ENCODE measurements at places on chromosomes 12 and 14. TPM values are rescaled to one million over a fixed set of nuclear protein-coding genes. Genes with fewer than 3 reads are reported as not detected.

DNA sequence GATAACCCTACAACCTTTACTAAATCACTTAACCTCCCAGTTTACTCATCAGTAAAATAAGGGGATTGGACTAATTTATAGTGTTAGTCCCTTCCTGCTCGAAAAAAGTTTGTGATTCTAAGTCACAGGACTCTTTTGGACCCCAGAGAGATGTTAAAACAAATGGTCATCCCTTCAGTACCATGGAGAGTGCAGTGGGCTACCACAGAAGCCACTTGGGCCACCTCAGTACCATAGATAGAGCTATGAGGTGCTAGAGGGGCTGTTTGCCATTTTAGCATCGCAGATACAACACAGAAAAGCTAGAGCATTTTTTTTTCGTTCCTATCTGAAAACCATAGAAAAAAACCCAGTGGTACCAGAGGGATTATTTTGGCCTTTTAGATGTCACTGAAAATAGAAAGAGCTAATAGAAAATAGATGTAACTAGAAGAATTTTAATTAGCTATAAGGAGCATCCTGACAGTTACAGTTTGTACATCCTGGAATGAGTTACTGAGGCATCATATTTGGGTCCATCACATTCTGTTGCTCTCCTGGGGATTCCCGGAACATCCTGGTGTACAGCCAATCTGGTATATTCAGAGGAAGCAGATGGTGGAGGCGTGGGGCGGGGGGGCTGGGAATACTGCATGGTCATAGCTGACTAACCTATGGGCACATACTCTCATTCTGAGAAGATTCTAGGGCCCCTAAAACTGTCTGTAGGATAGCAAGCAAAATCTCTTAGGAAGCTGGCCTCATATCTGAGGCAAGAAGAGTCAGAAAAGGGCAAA lies 2.8 kb downstream of the ZNF219 start:
- peak overlapping the region; percentile 91 for H3K27ac ChIP-seq
- H3K27me3 ChIP-seq = no peaks in the 10 kb centered on the region
- H3K36me3 ChIP-seq = peaks cover 10% of the 10 kb centered on the region
- DNase-seq = peak; percentile 70

GRCh38 chr12:45351921-45352670 lies 136.2 kb downstream of the ANO6 start:
- H3K27me3 ChIP-seq = no peaks in the 10 kb centered on the region
- no peak overlapping the region for H3K27ac ChIP-seq
- DNase-seq = no peak
- H3K4me1 ChIP-seq = peaks cover 13% of the 10 kb centered on the region
- H3K4me3 ChIP-seq = no peak overlapping the region

SLC17A8 gene
- total RNA-seq = not detected

LTBR gene
- total RNA-seq = 6.8 TPM

DNA sequence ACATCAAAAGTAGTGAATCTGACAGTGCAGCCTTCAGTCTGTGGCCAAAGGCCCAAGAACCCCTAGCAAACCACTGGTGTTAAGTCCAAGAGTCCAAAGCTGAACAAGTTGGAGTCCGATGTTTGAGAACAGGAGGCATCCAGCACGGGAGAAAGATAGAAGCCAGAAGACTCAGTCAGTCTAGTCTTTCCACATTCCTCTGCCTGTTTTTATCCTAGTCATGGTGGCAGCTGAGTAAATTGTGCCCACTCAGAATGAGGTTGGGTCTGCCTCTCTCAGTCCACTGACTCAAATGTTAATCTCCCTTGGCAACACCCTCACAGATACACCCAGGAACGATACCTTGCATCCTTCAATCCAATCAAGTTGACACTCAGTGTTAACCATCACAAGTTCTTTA lies 1255.4 kb downstream of the LRFN5 start:
- H3K27me3 ChIP-seq = no peaks in the 10 kb centered on the region
- H3K27ac ChIP-seq = no peak overlapping the region
- no peak overlapping the region for H3K4me3 ChIP-seq
- peak; percentile 6 for DNase-seq

- H3K4me1 ChIP-seq = peaks cover 43% of the 10 kb centered on the region
- no peaks in the 10 kb centered on the region for H3K27me3 ChIP-seq
- H3K27ac ChIP-seq = peak overlapping the region; percentile 21
- H3K4me3 ChIP-seq = no peak overlapping the region
These were observed 18.5 kb upstream of the FOXN3 start for GRCh38 chr14:89435492-89435891.

GRCh38 chr14:30299915-30300314 lies 259.0 kb upstream of the G2E3 start:
- H3K27ac ChIP-seq = no peak overlapping the region
- no peaks in the 10 kb centered on the region for H3K4me1 ChIP-seq
- DNase-seq = no peak
- no peak overlapping the region for H3K4me3 ChIP-seq
- H3K27me3 ChIP-seq = no peaks in the 10 kb centered on the region
- no peaks in the 10 kb centered on the region for H3K36me3 ChIP-seq

GRCh38 chr12:131505561-131505960 lies 205.3 kb upstream of the SFSWAP start:
- DNase-seq = no peak
- no peaks in the 10 kb centered on the region for H3K4me1 ChIP-seq
- H3K36me3 ChIP-seq = no peaks in the 10 kb centered on the region
- H3K27me3 ChIP-seq = no peaks in the 10 kb centered on the region
- H3K27ac ChIP-seq = no peak overlapping the region

GRCh38 chr12:89863968-89864367 lies 155.3 kb upstream of the ATP2B1 start:
- H3K4me3 ChIP-seq = no peak overlapping the region
- peaks cover 10% of the 10 kb centered on the region for H3K4me1 ChIP-seq
- no peak overlapping the region for H3K27ac ChIP-seq
- no peaks in the 10 kb centered on the region for H3K36me3 ChIP-seq

GRCh38 chr12:28021704-28022103 lies 49.2 kb upstream of the PTHLH start:
- no peak overlapping the region for H3K27ac ChIP-seq
- H3K36me3 ChIP-seq = no peaks in the 10 kb centered on the region
- H3K4me3 ChIP-seq = no peak overlapping the region
- no peaks in the 10 kb centered on the region for H3K4me1 ChIP-seq
- no peaks in the 10 kb centered on the region for H3K27me3 ChIP-seq

- no peaks in the 10 kb centered on the region for H3K36me3 ChIP-seq
- no peak overlapping the region for H3K4me3 ChIP-seq
- H3K4me1 ChIP-seq = peaks cover 33% of the 10 kb centered on the region
- no peak overlapping the region for H3K27ac ChIP-seq
- H3K27me3 ChIP-seq = no peaks in the 10 kb centered on the region
- peak; percentile 17 for DNase-seq
These were observed 37.3 kb downstream of the AKAP6 start for GRCh38 chr14:32366256-32366879.

DNA sequence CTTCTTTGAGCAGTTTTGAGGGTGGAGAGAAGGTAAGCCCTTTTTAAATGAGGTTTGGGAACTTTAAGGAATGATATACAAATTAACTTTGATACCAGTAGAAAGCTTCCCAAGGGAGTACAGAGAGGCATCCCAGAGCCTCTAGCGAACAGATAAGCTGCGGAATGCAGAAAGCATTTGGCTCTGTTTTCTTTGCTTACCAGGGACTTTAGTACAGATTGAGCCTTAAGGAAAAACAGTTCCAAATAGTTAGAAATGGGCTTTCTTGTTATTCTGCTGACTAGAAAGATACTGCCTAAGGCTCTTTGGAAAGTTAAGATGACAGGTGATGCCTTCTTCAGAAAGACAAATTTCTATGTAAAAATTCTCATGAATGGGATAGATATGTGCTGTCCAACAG lies 261.7 kb upstream of the FOXN3 start:
- peaks cover 4% of the 10 kb centered on the region for H3K36me3 ChIP-seq
- no peaks in the 10 kb centered on the region for H3K27me3 ChIP-seq
- H3K4me3 ChIP-seq = no peak overlapping the region
- H3K4me1 ChIP-seq = no peaks in the 10 kb centered on the region
- DNase-seq = no peak

DNA sequence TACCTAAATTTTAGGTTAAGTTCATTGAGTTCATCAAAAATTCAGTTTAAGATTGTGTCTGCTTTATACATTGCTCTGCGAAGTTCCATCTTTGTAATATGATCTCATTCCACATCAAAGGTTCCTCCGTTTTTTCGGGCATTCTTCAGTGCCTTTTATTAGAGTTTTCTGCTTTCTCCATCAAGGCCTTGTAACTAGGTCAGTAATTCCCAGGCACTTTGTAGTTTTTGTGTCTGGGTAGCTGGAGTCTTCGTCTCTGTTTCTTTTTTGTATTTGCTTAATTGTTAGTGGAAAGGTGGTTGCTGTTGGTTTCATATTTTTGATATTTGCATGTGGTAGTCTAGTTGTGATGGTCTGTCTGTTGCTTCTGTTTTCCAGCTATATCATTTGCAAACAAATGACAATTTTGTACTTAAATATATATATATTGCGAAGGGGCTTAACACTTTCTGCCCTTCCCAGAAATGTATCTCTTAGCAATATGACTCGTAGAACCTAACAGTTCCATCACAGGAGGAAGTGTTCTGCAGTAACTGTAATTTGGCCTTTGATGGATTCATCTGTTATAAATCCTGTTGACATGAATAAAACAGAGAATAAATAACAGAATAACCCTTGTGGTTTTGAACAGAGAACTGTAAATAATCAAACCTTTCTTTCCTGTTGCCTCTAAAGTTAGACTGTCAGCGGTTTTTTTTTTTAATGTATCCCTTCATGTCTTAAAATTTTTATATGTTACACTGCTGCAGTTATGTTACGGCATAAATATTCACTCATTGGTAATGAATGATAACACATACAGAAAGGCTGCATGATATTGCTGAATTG lies 88.4 kb upstream of the DYNC1H1 start:
- no peak overlapping the region for H3K27ac ChIP-seq
- H3K4me3 ChIP-seq = no peak overlapping the region
- H3K36me3 ChIP-seq = no peaks in the 10 kb centered on the region
- H3K4me1 ChIP-seq = no peaks in the 10 kb centered on the region

DNA sequence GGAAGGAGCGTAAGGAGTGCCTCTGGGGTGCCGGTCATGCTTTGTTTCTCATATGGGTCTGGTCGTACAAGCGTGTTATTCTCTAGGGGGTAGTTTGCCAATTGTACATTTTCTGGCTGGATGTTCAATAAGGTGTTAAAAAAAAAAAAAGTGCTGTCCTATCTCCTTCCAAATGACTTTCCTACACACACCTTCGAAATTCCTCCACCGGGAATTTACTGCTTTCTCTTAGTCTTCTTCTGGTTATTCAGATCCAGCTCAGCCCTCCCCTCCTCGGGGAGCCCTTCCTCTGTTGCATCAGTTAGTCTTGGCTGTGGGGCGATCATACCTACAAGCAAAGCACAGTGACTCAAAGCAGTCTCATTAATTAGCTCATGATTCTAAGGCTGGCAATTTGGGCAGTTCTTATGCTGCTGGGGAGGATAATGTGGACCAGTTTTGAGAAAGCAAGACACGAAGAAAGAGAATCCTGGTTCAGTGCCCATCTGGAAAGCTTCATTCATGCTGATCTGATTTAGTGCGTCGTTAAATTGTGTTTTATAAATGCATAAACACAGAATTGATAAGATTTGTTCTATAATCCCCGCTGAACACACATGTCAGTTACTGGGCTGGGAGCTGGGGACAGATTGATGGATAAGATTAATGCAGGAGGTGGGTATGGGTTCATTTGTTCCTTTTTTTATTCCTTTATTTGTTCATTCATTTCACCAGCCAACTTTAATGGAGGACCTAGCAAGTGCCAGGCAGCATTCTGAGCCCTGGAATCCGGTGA lies 9.2 kb upstream of the CLMN start:
- H3K4me1 ChIP-seq = no peaks in the 10 kb centered on the region
- no peak overlapping the region for H3K4me3 ChIP-seq
- no peaks in the 10 kb centered on the region for H3K36me3 ChIP-seq
- H3K27ac ChIP-seq = no peak overlapping the region

DNA sequence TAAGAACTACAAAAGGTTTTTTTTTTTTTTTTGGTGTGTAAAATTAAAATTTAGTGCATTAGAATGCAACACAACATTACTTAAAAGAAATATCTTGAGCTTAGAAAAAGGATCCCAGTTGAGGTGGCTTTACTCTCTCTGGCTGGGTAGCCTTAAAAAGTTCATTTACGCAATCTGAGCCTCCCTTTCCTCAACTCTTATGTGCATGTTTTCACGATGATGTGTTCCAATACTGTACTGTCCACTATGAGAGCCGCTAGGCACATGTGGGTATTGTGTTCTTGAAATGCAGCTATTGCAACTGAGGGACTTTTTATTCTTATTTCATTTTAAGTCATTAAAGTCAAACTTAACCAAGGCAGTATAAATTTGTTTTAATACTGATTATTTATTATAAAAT lies 460.9 kb upstream of the SYT1 start:
- no peaks in the 10 kb centered on the region for H3K36me3 ChIP-seq
- no peak overlapping the region for H3K27ac ChIP-seq
- no peak overlapping the region for H3K4me3 ChIP-seq
- peaks cover 48% of the 10 kb centered on the region for H3K4me1 ChIP-seq

DNA sequence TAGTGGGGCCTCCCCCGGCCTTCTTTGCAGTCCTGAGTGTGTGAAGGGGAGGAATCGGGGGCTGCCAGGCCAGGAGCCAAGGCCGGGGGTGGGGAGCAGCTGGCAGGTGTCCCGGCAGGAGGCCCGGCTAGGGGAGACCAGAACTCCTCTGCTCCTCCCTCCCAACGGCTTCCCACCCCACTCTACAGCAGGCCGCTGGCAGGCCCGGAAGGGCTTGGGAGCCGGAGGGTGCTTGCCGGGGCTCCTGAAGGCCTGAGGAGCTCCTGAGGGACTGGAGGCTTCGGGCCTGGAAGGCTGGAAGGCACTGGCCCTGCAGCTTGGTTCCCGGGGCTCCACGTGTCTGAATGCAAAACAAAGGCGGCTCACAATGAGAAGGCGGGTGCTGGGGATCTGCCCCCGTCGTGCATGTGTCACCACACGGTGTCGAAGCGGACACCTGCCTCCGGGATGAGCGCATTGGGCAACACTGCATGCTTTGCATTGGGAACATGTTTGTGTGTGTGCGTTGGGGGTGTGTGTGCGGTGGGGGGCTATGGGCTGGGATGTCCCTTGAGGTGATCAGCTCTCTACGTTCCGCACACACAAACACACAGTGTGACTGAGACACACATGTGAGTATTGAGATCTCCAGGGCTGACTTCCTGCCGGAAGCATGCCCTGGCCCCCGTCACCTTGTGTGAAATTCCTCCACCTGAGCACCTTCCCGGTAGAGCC lies 30.9 kb upstream of the ANKRD9 start:
- no peaks in the 10 kb centered on the region for H3K36me3 ChIP-seq
- peaks cover 19% of the 10 kb centered on the region for H3K27me3 ChIP-seq
- 0 out of 2 replicates have a peak, but pooled peaks cover 4% of the 10 kb centered on the region for H3K4me1 ChIP-seq

GRCh38 chr14:20624495-20625070 lies 16.9 kb downstream of the OR6S1 start:
- no peak overlapping the region for H3K27ac ChIP-seq
- peak; percentile 91 for DNase-seq
- peak overlapping the region; percentile 81 for H3K4me3 ChIP-seq
- H3K27me3 ChIP-seq = peaks cover 69% of the 10 kb centered on the region
- no peaks in the 10 kb centered on the region for H3K36me3 ChIP-seq
- H3K4me1 ChIP-seq = peaks cover 27% of the 10 kb centered on the region

- H3K27me3 ChIP-seq = no peaks in the 10 kb centered on the region
- H3K27ac ChIP-seq = no peak overlapping the region
- H3K4me3 ChIP-seq = no peak overlapping the region
- DNase-seq = no peak
- peaks cover 27% of the 10 kb centered on the region for H3K4me1 ChIP-seq
These were observed 23.7 kb downstream of the MFAP5 start for GRCh38 chr12:8638951-8639350.

VDR gene
- total RNA-seq = 1.1 TPM

HEATR5A gene
- 25.8 TPM for total RNA-seq

- DNase-seq = no peak
- no peaks in the 10 kb centered on the region for H3K27me3 ChIP-seq
- no peak overlapping the region for H3K27ac ChIP-seq
- no peaks in the 10 kb centered on the region for H3K36me3 ChIP-seq
- H3K4me1 ChIP-seq = peaks cover 7% of the 10 kb centered on the region
These were observed 326.0 kb downstream of the PRKD1 start for GRCh38 chr14:29601616-29602015.
